ENCODE measurements at places on chromosomes 7 and 10. TPM values are rescaled to one million over a fixed set of nuclear protein-coding genes. Genes with fewer than 3 reads are reported as not detected.
A peak's percentile ranks its signal among the peaks of the same experiment; 100 is the strongest.

GRCh38 chr7:32347244-32347828 lies 142.8 kb downstream of the LSM5 start:
- no peaks in the 10 kb centered on the region for H3K36me3 ChIP-seq
- no peak overlapping the region for H3K4me3 ChIP-seq
- DNase-seq = peak; percentile 21
- no peak overlapping the region for H3K27ac ChIP-seq
- no peaks in the 10 kb centered on the region for H3K4me1 ChIP-seq

DNA sequence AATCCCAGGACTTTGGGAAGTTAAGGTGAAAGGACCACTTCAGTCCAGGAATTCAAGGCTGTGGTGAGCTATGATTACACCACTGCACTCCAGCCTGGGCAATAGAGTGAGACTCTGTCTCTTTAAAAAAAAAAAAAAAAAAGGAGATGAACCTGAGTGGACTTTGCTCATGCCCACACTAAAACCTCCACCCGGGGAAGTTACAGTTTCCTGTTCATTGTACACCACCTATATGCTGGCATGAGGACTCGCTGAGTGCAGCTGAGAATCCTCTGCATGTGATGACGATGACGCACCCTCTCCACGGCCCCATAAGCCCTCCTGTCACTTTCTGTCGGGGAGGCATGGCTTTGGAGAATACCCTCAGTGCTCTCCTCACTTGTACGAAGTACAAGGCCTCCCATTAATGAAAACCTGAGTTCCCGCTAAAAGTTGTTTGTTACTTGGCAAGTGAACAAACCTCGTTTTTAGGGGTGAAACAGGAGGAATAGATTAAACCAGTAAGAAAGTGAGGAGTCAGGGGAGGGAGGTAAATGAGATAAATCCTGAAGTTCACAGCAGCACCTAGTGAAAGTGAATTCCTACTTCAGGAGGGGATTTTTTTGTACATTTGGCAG lies 15.9 kb downstream of the TMEM176B start:
- H3K27ac ChIP-seq = no peak overlapping the region
- no peak for DNase-seq
- H3K4me1 ChIP-seq = no peaks in the 10 kb centered on the region
- H3K27me3 ChIP-seq = no peaks in the 10 kb centered on the region
- H3K4me3 ChIP-seq = no peak overlapping the region
- no peaks in the 10 kb centered on the region for H3K36me3 ChIP-seq

DNA sequence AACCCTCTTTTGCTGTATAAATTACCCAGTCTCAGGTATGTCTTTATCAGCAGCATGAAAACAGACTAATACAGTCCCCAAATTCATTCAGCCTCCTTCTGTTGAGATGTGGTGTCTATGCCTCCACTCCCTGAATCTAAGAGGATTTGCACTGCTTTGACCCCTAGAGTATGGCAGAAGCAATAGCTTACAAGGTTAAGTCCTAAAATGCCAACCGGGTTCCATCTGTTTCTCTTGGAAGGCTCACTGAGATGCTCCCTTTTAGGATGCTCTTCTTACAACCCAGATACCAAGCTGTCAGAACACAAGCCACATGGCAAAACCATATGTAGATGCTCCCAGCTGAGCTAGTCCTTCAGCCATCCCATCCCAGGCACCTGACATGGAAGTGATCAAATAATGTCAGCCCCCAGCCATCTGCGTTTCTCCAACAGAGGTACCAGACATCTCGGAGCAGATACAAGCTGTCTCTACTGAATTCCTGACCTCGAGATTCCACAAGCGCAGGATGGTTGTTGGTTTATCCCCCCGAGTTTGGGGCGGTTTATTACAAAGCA lies 20.2 kb downstream of the CALN1 start:
- DNase-seq = no peak
- H3K27me3 ChIP-seq = no peaks in the 10 kb centered on the region
- no peaks in the 10 kb centered on the region for H3K36me3 ChIP-seq
- H3K4me3 ChIP-seq = no peak overlapping the region
- H3K27ac ChIP-seq = no peak overlapping the region

DNA sequence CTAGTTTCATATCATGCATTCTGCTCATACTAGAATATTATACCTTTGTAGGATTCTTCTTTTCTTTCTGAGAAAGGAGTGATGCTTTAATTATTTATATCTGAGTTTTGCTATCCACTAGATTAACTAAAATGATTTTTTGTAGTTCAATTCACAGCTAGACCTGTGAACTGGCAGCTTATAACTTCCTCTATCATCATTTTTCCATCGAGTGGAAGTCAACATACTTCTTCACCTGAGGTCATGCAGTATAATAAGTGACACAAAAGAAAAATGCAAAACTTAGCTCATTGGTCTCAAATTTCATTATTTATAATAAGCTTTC lies 8.0 kb downstream of the LRRN3 start:
- H3K4me1 ChIP-seq = peaks cover 4% of the 10 kb centered on the region
- no peak for DNase-seq
- H3K27me3 ChIP-seq = no peaks in the 10 kb centered on the region
- H3K36me3 ChIP-seq = no peaks in the 10 kb centered on the region
- no peak overlapping the region for H3K27ac ChIP-seq
- no peak overlapping the region for H3K4me3 ChIP-seq

GRCh38 chr7:2510909-2511768 lies 8.4 kb upstream of the LFNG start:
- no peaks in the 10 kb centered on the region for H3K27me3 ChIP-seq
- no peak for DNase-seq
- H3K4me3 ChIP-seq = no peak overlapping the region
- no peaks in the 10 kb centered on the region for H3K36me3 ChIP-seq

GRCh38 chr10:69715156-69715898 lies 85.3 kb downstream of the FAM241B start:
- H3K4me3 ChIP-seq = no peak overlapping the region
- H3K27ac ChIP-seq = no peak overlapping the region
- no peaks in the 10 kb centered on the region for H3K4me1 ChIP-seq

DNA sequence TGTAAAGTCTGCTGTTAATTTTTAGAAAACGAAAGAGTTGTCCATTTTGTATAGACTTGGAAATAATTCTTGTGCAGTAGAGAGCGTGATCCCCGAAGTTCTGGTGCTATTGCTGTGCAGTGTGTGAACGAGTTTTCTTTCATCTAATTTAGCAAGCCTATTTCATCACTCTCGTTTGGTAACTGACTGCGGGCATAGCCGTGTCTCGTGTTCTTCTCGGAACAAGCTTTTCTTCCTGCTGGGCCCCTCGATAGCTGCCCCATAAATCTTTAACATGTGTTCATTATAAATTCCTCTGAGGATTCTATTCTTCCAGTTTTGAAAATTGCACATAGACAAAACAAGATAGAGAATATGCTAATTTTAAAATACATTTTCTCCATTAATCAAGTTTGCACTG lies 622.0 kb upstream of the PFKP start:
- no peak overlapping the region for H3K27ac ChIP-seq
- no peaks in the 10 kb centered on the region for H3K36me3 ChIP-seq
- H3K4me1 ChIP-seq = no peaks in the 10 kb centered on the region
- no peaks in the 10 kb centered on the region for H3K27me3 ChIP-seq

DNA sequence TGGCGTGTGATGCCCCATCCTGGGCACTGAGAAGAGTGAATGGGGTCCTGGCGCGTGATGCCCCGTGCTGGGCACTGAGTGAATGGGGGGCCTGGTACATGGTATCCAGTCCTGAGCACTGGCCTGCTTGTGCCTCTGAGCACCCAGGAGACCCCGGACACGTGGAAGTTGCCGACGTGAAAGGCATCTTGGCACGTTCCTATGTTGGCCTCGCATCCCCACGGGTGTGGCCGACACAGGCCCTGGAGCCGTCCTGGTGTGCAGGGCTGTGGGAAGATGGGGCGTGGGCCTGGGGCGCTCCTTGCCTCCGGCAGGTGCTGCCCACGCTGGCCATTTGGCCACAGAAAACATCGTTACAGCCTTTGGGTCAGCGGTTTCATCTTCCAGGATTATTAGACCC lies 35.5 kb downstream of the CFAP46 start:
- H3K4me1 ChIP-seq = no peaks in the 10 kb centered on the region
- no peaks in the 10 kb centered on the region for H3K36me3 ChIP-seq
- H3K27me3 ChIP-seq = no peaks in the 10 kb centered on the region
- H3K27ac ChIP-seq = no peak overlapping the region

DNA sequence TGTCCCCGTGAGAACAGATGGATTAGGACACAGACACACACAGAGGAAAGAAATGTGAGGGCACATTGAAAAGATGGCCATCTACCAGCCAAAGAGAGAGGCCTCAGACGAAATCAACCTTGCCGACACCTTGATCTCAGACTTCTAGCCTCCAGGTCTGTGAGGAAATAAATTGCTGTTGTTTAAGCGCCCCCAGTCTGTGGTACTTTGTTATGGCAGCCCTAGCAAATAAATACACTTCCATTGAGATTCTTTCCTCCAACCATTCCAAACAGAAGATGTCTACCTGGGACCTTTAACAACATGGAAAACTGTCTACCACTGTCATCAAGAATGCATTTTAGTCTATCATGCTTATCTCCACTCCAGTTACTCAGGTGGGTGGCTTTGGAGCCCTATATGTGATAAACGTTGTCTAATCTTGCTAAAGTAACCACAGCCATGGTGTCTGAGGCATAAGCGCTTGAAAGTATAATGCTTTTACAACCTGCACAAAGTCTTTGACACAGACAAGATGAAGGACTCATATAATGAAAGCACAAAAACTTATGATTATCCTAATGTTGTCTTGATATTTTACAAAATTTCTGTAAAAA lies 244.3 kb downstream of the MTERF1 start:
- H3K4me1 ChIP-seq = no peaks in the 10 kb centered on the region
- no peaks in the 10 kb centered on the region for H3K27me3 ChIP-seq
- peak; percentile 25 for DNase-seq
- H3K27ac ChIP-seq = no peak overlapping the region
- H3K36me3 ChIP-seq = no peaks in the 10 kb centered on the region
- no peak overlapping the region for H3K4me3 ChIP-seq

GRCh38 chr7:44608916-44609648 lies 2.7 kb downstream of the OGDH start:
- no peak overlapping the region for H3K4me3 ChIP-seq
- no peaks in the 10 kb centered on the region for H3K27me3 ChIP-seq
- no peaks in the 10 kb centered on the region for H3K36me3 ChIP-seq
- H3K4me1 ChIP-seq = peaks cover 17% of the 10 kb centered on the region
- H3K27ac ChIP-seq = no peak overlapping the region

- no peak overlapping the region for H3K27ac ChIP-seq
- DNase-seq = no peak
- H3K4me3 ChIP-seq = no peak overlapping the region
- no peaks in the 10 kb centered on the region for H3K4me1 ChIP-seq
- no peaks in the 10 kb centered on the region for H3K27me3 ChIP-seq
- H3K36me3 ChIP-seq = no peaks in the 10 kb centered on the region
Observed at GRCh38 chr10:69240455-69240854, 20.3 kb downstream of the HKDC1 start.

- no peak for DNase-seq
- H3K4me3 ChIP-seq = no peak overlapping the region
- H3K36me3 ChIP-seq = no peaks in the 10 kb centered on the region
- H3K4me1 ChIP-seq = no peaks in the 10 kb centered on the region
- no peak overlapping the region for H3K27ac ChIP-seq
Observed at GRCh38 chr10:43287056-43288007, 20.5 kb upstream of the RASGEF1A start.

GRCh38 chr10:85284778-85285770 lies 956.7 kb downstream of the CCSER2 start:
- no peaks in the 10 kb centered on the region for H3K36me3 ChIP-seq
- H3K27me3 ChIP-seq = no peaks in the 10 kb centered on the region
- H3K4me3 ChIP-seq = no peak overlapping the region
- DNase-seq = no peak
- no peak overlapping the region for H3K27ac ChIP-seq
- H3K4me1 ChIP-seq = peaks cover 5% of the 10 kb centered on the region

DNA sequence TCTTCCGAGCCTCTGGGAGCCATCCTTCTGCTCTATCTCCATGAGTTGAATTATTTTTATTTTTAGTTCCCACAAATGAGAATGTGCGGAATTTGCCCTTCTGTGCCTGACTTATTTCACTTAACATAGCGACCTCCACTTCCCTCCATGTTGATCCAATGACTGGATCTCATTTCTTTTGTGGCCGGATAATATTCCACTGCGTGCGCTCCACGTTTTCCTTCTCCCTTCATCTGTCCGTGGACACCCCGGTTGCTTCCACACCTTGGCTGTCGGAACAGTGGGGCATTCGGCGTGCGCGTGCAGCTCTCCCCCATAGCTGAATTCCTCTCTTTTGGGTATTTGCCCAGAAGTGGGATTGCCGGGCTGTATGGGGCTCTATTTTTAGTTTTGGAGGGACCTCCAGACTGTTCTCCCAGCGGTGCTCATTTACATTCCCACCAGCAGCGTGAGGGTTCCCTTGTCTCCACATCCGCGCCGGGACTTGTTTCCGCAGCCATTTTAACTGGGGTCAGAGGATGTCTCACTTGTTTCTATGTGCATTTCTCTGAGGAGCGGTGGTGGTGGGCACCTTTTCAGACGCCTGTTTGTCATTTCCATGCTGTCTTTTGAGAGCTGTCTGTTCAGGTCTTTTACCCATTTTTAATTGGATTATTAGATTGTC lies 51.0 kb upstream of the SUN1 start:
- no peaks in the 10 kb centered on the region for H3K27me3 ChIP-seq
- H3K4me3 ChIP-seq = no peak overlapping the region
- H3K4me1 ChIP-seq = peaks cover 16% of the 10 kb centered on the region
- peaks cover 33% of the 10 kb centered on the region for H3K36me3 ChIP-seq

DNA sequence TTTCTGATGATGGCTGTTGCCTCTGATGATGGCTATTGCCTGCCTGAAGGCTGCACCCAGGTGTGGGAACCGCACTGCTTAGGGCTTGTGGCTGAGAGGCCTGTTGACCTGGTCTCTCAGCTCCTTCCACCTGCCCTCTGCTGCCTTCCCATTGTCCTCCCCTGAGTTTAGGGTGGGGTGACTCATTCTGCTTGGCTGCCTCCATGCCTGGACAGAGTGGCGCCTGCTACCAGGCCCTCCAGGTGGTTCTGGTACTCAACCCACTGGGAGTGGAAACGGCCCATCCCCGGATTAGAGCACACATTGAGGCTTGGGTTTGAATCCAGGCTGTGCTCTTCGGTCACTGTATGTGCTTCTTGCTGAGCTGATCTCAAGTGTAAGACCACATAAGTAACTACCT lies 120.6 kb downstream of the SEM1 start:
- no peaks in the 10 kb centered on the region for H3K36me3 ChIP-seq
- no peaks in the 10 kb centered on the region for H3K27me3 ChIP-seq
- no peaks in the 10 kb centered on the region for H3K4me1 ChIP-seq
- no peak for DNase-seq

DNA sequence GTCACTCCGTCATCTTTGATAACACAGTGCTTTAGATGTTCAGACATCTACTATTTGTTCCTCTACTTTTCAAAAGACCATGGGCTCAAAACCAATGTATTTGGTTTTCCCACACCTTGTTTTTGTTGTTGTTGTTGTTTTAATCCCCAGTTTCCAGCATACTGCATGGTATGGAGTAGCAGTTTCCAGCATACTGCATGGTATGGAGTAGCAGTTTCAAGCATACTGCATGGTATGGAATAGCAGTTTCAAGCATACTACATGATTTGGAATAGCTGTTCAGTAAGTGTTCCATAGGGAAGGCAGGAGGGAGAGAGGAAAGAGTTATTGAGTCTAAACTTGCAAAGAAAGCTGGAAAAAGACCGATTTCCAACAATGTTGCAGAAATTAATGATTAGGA lies 314.3 kb upstream of the PRKCQ start:
- no peak overlapping the region for H3K27ac ChIP-seq
- H3K4me3 ChIP-seq = no peak overlapping the region
- no peaks in the 10 kb centered on the region for H3K36me3 ChIP-seq
- no peaks in the 10 kb centered on the region for H3K4me1 ChIP-seq

Gene CAMK2B
- total RNA-seq = 18.1 TPM

Gene ADCYAP1R1
- 0.27 TPM for total RNA-seq

Gene ADIRF
- total RNA-seq = 103 TPM

Gene EZH2
- 0.94 TPM for total RNA-seq

Gene PLA2G12B
- not detected for total RNA-seq

Gene FRA10AC1
- 22.4 TPM for total RNA-seq

Gene AKR1D1
- total RNA-seq = not detected

All from thyroid gland (tissue), 4 donors.